ENCODE measurements at places on chromosomes 5 and 9.

- no peak for DNase-seq
These were observed at the start of gene AHRR for GRCh38 chr5:321230-321725. AHRR (plus strand) TSS chr5:321714; CDS start chr5:343903, 22,189 bp downstream.

DNA sequence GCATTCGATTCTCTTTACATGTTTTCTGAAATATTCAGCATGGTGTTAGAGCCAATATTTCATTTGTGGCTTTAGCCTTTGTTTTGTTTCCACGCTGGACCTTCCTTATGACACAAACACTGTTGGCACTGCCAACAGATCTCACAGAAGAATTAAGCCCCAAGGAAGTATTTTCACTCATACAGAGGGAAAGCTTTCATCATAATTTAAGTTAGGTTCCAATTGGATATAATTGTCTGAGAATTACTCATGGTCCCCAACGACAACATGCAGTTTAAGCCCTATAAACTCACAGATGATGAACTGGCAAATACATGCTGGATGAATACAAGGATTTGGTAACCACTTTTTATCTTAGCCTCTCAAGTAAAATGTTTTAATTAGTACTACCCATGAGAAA, 259.5 kb downstream of the EBF1 start:
- no peak for DNase-seq

GRCh38 chr5:153496835-153497234, 6.4 kb downstream of the GRIA1 start:
- DNase-seq = peak; percentile 15

DNA sequence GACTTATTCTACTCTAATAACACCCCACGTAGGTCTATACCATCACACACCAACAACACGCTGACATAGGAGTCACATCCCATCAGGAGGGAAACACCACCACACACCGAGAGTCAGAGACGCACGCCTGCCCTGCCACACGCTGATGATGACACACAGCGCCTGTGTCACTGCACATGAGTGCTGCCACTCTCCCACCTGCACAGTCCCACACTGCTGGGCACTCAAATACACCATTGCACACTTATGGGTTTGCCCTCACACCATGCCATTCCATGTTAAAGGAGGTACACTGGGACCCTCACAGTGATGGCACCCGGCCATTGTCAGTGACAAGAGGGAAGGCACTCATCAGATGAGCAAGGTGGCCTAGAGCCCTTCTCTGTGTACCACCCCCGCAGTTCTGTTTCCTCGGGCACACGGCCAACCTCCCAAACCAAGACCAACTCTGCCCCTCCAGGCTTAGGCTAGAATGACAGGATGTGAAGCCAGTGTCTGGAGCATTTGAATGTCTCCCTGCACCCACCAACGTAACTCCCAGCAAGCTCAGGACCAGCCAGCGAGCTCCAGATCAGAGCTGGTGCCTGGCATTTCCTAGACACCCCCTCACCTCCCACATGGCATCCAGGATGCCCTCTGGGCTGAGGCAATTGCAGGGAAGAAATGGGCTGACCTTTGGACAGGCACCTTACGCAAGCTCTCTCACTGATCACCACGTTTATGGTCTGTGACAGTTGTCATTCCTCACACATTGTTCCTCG, 3.6 kb upstream of the CPLX2 start:
- no peak for DNase-seq

DNA sequence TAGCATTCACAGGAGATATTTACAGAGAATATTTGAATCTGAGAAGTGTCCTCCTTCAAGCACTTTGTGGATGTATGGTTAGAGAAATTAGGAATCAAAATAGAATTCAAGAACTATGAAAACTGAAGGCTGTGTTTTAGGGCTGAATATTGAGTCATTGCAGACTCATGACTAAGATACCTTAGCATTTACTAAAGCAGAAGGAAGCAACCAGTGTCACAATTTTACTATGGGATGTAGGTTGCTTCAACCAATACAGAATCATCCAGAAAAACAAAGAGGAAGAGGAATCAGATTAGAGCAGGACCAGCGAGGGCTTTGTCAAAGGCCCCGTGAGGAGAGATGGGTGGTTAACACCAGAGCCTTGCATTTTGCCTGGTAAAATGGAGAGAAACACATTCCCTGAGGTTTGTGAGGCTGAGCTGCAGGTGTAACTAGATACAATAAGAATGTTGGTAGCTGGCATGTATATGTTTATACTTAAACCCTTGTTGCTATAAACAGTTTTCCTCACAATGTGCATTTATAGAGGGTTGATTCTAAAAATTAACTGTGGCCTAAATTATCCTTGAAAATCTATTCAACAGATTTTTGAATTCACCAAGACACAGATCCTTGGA, 518.1 kb downstream of the AGTPBP1 start:
- no peak for DNase-seq

GRCh38 chr9:4148751-4149150, 151.1 kb downstream of the GLIS3 start:
- DNase-seq = no peak

- DNase-seq = no peak
These were observed 44.3 kb downstream of the UBE2QL1 start for GRCh38 chr5:6492934-6493333.

Measured in foreskin melanocyte (primary cell).